ENCODE measurements at places on chromosomes 5 and 9.

DNA sequence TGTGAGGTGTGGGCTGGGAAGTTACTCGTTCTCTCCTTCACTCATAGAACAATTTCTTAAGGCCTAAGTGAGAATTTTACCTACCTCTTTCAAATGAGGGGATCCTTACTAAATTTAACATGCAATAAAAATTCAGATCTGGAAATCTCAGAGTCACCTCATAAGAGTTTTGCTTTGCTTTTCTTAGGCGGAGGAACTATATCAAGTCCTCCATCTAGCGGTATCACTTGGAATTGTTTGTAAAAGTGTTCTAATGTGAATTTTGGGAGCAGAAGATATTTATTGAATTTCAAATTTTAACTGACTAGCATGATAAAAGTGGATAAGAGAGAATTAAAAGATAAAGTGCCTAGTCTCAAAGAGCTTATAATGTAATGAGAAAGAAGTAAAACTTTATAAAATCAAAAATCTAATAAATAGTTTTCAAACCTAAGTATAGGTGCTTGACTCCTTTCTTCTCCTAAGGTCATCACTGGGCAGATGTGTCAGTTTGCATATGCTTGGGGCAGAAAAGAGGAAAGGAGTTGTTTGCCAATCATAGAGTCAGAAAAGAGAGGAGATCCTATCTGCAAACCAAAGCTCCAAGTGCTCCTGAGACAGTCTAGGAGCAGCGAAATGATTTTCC, 145.7 kb upstream of the DAB2 start:
- no peak for DNase-seq

- no peak for DNase-seq
Measured at GRCh38 chr5:139524940-139525585, 36.1 kb upstream of the UBE2D2 start.

DNA sequence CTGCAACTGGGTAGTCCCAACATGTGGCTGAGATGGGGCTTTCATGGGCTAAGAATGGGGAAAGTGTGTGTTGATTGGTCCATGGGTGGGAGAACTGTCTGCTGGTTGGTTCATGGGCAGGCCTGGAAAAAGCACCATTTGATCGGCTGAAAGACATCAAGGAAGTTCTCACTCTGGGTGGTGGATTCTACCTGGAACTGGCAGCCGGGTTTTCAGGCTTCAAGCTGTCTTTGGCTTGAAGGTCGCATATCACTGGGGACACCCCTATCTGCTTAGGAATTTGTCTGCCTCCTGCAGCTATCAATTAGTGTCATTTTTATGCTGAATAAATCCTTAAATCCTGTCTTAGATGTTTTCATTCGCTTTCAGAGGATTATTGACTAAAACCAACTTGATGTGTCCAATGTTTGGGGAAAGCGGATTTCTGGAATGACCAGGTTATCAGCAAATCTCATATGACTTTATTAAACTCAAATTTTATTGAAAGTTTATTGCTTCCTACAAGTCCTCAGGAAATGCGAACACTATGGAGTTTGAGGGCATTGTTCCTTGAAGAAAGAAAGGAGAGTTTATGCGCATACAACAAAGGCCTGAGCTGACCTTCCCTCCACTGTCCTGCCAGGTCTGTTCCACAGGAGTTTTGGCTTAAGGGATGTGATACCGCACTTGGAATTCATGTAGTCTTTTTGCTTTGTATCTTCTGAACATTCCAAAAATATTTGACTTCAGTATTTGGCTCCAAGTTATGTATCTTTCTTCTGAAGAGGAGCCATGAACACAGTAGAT, 451.1 kb downstream of the TUSC1 start:
- no peak for DNase-seq

- no peak for DNase-seq
Measured at GRCh38 chr5:76674330-76675066, 41.4 kb upstream of the F2R start.

GRCh38 chr5:111511831-111512374, 432 bp downstream of the STARD4 start:
- no peak for DNase-seq

DNA sequence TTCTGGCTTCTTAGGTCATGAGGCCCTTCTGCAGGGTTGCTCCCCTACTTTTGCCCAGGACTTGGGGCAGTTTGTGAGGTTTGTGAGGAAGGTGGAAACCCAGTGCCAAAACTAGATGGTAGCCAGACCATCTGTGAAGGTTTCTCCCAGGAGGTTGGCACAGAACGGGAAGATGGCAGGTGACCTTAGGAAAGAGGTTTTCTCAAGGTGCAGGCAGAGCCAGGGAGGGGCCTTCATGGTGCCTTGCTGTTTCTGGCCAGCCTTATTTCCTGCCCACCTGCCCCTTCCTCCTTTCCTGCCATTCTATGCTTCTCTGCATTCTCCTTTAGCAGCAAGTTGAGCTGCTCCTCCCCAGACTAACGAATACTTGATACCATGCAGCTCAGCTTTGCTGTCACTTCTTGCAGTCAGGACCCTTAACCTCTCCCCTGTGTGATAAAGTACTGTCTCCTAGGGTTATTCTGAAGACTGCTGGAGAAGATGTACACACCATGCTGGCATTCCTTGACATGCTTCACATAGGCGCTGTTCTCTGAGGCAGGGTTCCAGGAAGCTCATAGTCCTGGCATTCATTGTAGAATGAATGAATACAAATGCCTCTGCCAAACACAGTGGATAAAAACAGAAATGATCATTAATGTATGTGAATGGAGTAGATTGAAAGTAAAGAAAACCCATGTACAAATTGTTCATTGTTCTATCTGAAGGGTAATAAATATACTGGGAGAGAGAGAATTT, 154.3 kb downstream of the KDM4C start:
- no peak for DNase-seq

DNA sequence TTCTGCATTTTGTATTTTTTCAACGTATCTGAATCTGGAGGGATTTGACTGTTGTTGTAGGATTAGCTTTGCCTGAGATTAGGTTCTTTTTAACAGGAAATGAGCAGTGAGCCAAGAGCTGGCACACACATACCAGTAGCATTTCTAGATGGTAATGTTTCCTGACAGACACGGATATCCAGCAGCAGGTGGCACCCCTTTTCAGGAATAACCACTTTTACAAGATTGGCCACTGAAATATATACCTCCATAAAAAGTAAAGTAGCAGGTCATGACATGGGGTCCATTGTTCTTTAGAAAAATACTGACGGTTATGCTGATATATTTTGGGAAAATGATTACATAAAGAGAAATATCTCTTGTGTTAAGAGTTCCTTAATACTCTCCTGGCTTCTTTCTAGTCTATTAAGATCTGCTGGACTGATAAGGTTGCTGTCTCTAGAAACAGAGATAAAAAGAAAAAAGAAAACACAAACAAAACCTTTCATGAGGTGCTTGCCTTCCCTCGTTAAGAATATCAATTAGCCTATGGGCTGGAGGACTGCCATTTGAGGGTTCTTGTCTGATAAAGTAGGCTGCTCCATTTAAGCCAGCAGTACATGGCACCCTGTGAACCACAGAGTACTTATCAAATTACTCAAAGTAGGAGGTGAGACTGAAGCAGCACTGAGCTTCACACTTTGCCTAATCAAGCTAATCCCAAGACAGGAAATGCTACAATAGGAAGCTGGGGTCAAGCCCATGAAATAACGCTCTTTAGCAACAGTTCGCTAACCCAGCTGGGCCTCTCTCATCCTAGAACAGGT, 101.6 kb upstream of the PCA3 start:
- no peak for DNase-seq

DNA sequence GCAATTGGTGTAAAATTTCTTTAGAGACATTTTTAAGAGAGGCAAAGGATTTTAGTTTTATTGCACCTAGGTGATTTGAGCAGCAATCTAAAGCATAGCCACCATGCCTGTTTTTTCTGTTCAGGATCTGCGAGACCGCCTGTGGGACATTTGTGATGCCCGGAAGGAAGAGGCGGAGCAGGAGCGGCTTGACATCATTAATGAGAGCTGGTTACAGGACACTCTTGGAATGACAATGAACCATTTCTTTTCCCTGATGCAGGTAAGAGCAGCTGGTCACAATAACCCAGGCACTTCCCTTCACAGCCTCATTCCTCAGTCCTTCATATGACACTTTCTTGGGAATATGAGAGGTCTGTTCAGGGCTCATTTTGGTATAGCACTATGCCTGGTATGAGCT, 103.2 kb upstream of the IL7R start:
- no peak for DNase-seq

- DNase-seq, result no peak
Measured at GRCh38 chr5:10728679-10729078, 32.4 kb downstream of the DAP start.

- no peak for DNase-seq
Measured at GRCh38 chr9:123319541-123320339, 36.3 kb upstream of the CRB2 start.

GRCh38 chr9:128282500-128282899, 6.4 kb downstream of the SWI5 start:
- DNase-seq, result no peak

GRCh38 chr5:72645064-72645846, 138.0 kb upstream of the ZNF366 start:
- DNase-seq, result no peak
